Glomerular endothelial cell (primary cell): ENCODE measurements at places on chromosomes 2 and 18.

DNA sequence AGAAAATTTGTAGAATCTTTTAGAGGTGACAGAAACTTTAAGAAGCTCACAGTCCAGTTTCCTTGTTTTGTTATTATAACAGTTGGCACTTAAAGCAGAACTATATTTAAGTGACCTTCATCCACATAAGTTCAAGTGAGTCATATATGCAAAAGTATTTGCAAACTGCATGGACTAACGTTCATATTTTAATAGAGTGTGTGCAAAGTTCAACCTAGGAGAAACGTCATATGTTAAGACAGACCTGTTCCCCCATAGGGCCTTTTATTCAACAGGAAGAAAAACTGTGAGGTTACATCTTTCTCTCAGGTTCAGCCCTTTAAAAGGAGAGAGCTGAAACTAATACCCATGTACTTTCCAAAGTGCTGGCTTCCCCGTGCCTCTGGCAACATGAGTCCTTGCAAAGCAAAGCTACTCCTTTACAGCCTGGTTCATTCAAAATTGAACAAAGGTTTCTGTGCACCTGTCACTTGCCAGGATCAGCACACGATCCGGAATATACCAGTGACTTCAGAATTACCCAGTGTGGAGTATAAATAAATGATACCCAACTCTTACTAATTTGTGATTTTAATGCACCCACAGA lies 280.0 kb upstream of the RAB12 start:
- DNase-seq: no peak

DNA sequence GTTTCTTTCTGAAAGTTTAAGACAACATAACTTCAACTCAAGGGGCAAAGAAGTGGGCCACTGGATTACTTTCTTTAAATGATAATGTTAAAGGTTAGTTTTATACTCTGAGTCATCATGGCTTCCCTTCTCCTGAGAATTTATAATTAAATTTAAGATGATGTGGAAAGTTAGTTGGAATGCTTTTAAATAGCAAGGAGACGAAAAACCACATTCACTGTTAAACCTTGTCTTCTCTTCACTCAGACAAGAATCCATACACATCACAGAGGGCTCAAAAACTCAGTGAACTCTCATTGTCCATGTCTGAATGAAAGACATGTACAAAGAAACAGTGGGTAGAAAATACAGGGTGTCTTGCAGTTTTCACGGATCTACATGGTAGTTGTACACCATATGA lies 65.6 kb downstream of the COL5A2 start:
- DNase-seq: no peak

DNA sequence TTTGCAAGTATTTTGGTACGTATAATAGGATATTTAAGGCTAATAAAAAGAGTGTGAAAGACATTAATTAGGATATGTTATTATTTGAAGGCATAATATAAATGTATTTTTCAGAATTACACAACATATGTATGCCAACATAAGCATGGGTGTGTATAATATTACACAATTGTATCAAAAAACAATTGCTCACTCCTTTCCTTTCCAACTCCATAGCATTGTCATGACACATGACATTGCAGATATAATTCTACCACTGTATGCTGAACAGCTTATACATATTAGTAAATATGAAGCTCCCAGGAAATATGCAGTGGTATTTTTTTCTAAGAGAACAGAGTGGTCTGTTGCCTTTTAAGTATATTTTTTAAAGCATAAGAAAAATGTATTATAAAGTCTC lies 593.1 kb downstream of the TMX3 start:
- no peak for DNase-seq

DNA sequence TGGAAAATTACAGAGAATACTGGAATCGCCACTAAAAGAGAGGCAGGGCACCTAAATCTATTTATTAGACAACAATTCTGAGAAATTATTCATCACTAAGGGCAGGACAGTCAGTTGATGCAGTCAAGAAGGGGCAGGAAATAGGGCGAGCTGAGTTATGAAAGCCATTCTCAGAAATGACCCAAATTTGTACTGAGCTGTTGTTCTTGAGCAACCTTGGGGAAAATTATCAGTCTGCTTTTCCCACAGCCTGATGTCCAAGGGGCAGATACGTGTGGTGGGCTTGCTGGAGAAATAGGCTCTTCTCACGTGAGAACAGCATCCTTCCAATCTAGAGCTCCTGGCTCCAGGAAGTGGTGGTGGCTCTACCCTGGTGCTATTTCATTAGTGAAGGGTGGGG lies 38.6 kb downstream of the STON1 start:
- DNase-seq: no peak

GRCh38 chr2:162711832-162712540 lies 126.6 kb downstream of the KCNH7 start:
- DNase-seq: no peak

DNA sequence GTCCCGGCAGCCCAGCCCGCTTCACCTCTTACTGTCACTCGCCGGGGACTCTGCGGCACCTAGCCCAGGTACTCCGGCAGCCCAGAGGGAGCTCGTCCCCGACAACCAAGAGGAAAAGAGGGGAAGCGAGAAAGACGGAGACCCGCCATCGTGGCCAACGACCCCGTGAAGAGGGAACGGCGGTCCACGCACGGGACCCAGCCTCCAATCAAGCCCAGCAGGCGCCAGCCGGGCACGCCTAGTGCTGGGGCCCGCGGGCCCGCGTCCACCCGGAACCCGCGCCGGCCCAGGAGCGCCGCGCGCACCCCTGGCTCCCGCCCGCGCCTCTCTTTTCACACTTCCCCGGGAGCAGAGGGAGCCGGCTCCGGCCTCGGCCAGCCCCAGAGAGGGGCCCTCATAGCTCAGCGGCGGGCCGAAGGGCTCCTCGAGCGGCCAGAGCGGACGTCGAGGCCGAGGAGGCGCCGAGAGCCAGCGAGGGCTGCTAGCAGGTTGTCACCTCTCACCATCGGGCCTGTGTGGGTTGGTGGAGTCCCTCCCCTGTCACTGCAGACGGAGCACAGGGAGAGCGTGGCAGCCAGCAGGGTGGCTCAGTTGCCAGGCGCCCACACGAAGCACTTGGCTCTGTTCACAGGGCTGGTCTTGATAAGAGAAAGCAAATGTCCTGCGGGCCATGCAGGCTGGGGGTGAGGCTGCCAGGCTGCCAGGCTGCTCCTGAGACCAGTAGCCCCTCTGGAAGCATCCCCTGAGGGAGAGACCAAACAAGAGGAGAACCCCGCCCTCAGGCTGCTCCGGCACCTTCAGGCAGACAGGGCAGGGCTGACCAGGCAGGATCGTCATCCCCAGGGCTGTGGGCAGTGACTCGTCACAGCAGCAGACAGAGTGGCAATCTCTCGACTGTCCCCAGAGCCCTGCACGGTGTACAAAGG lies 36.9 kb upstream of the KLF11 start:
- no peak for DNase-seq
